ENCODE measurements at places on chromosomes 6 and 20. TPM values are rescaled to one million over a fixed set of nuclear protein-coding genes. Genes with fewer than 3 reads are reported as not detected.

CLPSL2 gene
- total RNA-seq: not detected

PROKR2 gene
- total RNA-seq: not detected

OTOR gene
- not detected for total RNA-seq

HLA-DRB1 gene
- total RNA-seq: not detected

FOXA2 gene
- 1.4 TPM for total RNA-seq

TMEM151B gene
- not detected for total RNA-seq

ECT2L gene
- total RNA-seq: not detected

DZANK1 gene
- total RNA-seq: 3.0 TPM

DNA sequence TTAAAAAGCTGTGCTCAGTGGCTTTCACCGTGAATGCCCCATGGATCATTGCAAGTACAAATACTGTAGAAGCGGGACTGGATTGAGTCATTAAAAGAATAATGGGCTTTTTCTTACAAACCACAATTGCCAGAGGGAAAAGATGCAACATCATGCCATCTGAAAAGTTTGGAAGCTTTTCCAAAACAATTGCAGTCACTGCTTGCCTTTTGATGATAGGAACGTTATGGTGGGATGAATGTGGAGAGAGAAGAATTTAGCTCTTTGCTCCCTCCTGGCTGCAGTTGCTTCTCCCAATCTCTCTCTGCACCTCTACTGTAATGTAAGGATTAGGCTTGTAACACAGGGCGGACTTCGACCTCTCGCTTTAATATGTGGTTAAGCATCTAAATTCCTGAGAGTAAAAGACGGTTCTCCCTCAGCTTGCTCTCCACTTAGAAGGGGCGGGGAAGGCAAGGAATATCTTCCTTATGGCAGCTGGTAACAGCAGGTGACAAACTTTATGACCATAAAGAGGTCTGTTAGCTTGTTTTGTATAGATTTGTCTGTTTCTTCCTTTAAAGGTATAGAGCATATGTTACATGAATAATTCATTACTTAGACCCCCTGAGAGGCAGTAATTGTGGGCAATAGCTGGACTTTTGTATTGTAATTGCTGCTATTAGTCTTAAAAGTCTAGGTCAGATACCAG is 376.1 kb downstream of the UTRN start:
- no peak for DNase-seq
- peaks cover 13% of the 10 kb centered on the region for H3K4me1 ChIP-seq
- H3K27me3 ChIP-seq: no peaks in the 10 kb centered on the region
- no peaks in the 10 kb centered on the region for H3K36me3 ChIP-seq
- no peak overlapping the region for H3K4me3 ChIP-seq

DNA sequence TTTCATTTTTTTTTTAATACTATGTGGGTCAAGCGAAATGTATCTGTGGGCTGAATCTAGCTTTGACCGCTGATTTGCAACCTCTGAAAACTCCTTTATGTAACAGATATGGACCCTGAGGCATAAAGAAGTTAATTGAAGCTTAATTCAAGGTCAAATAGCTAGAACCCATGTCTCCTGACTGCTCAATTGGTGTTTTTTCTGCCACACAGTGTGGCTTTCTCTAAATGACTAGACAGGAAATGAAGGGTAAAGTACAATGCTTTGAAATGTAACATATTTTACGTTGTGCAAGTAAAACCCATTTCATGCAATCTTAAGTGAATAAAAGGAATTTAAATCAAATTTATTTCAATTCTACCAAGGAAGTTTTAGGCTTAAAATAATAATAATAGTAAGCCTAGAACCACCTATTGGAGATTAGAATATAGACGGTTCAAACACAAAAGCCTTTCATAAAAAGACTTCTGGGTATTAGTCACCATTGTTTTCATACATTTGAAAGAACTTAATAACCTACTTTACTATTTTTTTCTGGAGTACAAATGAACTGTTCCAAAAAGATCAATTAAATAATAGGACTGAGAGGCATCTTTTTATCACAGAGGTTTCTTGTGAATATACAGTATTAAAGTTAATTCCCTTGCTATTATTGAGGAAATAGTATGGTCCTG is 279.8 kb downstream of the EPHA7 start:
- H3K4me1 ChIP-seq: no peaks in the 10 kb centered on the region
- H3K27ac ChIP-seq: no peak overlapping the region
- DNase-seq: no peak
- H3K36me3 ChIP-seq: no peaks in the 10 kb centered on the region
- H3K4me3 ChIP-seq: no peak overlapping the region

DNA sequence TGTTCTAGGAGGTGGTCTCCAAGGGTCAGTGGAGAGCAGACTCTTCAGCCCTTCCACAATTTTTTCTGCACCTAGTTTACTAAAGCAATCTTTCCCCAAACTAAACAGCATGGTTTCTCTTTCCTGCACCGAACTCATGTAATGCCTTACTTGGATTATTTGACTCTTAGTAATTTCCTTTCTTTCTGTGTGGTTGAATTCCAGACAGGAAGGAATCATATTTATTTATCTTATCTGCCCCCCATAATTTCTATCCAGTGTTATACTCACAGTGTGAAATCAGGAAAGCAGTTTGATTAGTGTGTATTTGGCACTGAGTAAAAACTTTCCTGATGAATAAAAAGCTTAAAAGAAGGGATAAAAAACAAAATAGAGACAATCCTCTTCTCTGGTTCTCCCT is 140.3 kb upstream of the STMND1 start:
- H3K27me3 ChIP-seq: no peaks in the 10 kb centered on the region
- no peak overlapping the region for H3K4me3 ChIP-seq
- no peak overlapping the region for H3K27ac ChIP-seq
- H3K4me1 ChIP-seq: peaks cover 5% of the 10 kb centered on the region

GRCh38 chr6:41965429-41966213 is 24.0 kb upstream of the CCND3 start:
- H3K36me3 ChIP-seq: peaks cover 17% of the 10 kb centered on the region
- H3K4me1 ChIP-seq: peaks cover 26% of the 10 kb centered on the region
- H3K27ac ChIP-seq: no peak overlapping the region
- no peak overlapping the region for H3K4me3 ChIP-seq

GRCh38 chr6:692356-692851 is 535 bp downstream of the EXOC2 start:
- H3K4me3 ChIP-seq: peak overlapping the region; percentile 93
- peak overlapping the region; percentile 82 for H3K27ac ChIP-seq
- no peaks in the 10 kb centered on the region for H3K36me3 ChIP-seq
- H3K27me3 ChIP-seq: no peaks in the 10 kb centered on the region
- peak; percentile 54 for DNase-seq

- DNase-seq: no peak
- no peak overlapping the region for H3K27ac ChIP-seq
- no peaks in the 10 kb centered on the region for H3K36me3 ChIP-seq
- peaks cover 61% of the 10 kb centered on the region for H3K27me3 ChIP-seq
Observed at GRCh38 chr20:59456342-59457279, 147.7 kb upstream of the PHACTR3 start.

DNA sequence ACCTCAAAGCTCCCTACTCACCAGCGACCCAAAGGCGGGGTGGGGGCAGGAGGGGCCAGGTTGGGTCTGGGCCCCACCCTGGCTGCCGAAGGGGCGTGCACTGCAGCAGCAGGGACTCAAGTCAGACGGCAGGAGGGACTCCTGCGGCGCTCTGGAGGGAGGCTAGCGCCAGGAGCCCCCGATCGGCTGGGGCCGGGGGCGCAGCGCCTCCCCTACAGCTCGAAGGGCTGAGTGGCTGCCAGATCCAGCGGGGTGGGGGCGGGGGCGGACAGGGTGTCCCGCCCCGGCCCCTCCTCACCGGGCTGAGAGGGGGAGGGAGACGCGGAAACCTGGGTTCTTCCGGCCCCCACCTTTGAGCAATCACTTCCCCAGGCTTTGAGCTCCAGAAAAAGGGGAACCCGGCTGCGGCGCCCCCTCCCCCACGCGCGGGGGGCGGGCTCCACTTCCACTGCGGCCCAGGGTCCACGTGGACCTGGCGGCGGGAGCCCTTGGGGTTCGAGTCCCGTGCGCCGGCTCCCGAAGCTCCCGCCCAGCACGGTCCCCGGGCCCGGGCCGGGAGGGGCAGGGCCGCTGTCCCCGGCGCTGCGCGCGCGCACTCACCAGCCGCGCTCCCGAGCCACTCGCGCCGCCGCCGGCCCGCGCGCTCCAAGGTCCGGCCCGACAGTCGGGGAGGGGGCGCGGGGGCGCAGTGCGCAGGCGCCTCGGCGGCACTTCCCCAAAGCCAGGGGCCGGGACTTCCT is at the start of gene RGS19:
TSS of gene RGS19 (minus strand) at position 246 of the 740 bp plus-strand sequence. CDS start 2,632 bp downstream, outside the sequence.
- no peaks in the 10 kb centered on the region for H3K27me3 ChIP-seq
- peaks cover 6% of the 10 kb centered on the region for H3K36me3 ChIP-seq
- H3K4me3 ChIP-seq: peak within 1 kb of the TSS; percentile 73
- DNase-seq: peak; percentile 47
- H3K27ac ChIP-seq: peak within 1 kb of the TSS; percentile 83

DNA sequence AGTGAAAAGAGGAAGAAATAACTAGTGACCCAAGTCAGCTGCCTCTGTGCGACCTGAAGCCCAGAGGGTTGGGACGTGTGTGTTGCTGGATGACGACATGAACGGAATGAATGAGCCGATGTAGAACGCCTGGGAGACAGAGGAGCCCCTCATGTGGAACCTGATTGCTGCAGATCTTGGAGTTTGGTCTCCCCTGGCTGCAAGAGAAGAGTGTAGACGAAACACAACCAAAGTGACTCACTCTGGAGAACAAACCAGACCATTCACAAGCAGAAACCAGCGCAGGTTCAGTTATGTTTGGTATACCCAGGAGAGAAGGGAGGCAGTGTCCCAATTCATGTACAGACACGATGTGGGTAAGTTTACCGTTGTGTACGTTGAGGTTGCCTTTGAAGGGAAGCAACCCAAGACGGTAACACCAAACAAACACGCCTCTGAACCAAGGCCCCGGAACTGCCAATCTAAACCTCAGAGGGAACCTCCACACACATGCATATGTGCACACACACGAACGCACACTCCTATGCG is 265.9 kb downstream of the BMP7 start:
- H3K36me3 ChIP-seq: no peaks in the 10 kb centered on the region
- DNase-seq: no peak
- no peaks in the 10 kb centered on the region for H3K27me3 ChIP-seq
- no peak overlapping the region for H3K4me3 ChIP-seq

- no peak overlapping the region for H3K4me3 ChIP-seq
- no peaks in the 10 kb centered on the region for H3K36me3 ChIP-seq
- H3K4me1 ChIP-seq: no peaks in the 10 kb centered on the region
Observed at GRCh38 chr6:119060255-119060907, 18.1 kb downstream of the FAM184A start.

DNA sequence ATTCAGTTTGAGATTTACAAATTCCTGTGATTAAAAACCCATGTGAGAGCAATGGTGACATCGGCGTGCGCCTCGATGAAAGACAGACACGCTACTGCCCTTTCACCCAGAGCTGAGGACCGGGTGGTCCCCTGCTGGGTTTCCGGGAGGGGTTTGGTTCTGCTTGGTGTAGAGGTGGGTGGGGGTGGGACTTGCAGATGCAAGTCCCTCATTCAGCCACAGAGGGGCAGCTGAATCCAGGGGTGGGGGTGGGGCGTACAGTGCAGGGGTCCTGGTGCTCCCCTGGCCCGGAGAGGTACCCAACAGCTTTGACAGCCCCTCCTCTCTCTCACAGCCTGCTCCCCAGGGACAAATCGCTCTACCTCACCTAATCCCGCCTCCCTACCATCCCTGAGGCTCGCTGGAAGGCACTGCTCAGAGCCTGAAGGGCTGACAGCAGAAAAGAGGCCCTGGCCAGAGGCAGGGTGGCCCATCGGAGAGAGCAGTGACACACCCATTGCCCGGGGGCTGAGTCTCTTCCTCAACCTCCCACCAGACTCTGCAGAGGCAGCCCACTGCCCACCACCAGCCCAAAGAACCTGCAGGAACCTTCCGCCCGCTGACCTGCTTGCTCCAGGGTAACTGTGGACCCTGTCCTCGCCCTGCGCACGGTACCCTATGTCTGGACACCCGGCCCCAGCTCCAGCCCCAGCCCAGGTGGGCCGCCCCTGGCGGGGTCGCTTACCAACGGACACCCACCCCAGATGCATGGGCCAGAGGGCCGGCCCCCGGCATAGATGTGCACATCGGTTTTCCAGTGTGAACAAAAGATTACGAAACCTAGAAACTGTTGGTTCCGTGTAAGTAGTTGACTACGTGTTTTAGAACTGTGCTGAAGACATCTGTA is 118.4 kb downstream of the JPH2 start:
- H3K36me3 ChIP-seq: no peaks in the 10 kb centered on the region
- no peak overlapping the region for H3K4me3 ChIP-seq
- no peak for DNase-seq
- H3K4me1 ChIP-seq: no peaks in the 10 kb centered on the region
- H3K27me3 ChIP-seq: no peaks in the 10 kb centered on the region
- H3K27ac ChIP-seq: no peak overlapping the region

DNA sequence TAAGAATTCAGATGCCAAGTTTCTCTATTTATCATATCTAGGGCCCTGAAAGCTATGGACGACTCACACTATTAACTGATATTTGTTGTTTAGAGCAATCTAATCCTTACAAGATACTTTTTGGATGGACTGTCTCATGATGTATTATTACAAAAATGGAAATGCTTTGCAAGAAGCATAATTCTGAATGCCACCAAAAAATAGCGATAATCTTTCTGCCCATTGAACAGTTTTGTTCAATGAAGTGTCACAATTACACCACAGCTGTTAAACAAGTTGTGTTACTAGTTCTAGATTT is 460.4 kb upstream of the JARID2 start:
- no peaks in the 10 kb centered on the region for H3K27me3 ChIP-seq
- no peak for DNase-seq
- no peaks in the 10 kb centered on the region for H3K4me1 ChIP-seq
- no peaks in the 10 kb centered on the region for H3K36me3 ChIP-seq
- H3K27ac ChIP-seq: no peak overlapping the region

GRCh38 chr6:37667050-37667814 is 30.5 kb downstream of the MDGA1 start:
- H3K4me3 ChIP-seq: no peak overlapping the region
- no peaks in the 10 kb centered on the region for H3K36me3 ChIP-seq
- H3K4me1 ChIP-seq: no peaks in the 10 kb centered on the region
- no peak for DNase-seq

GRCh38 chr20:49913399-49914047 is 1.8 kb downstream of the SPATA2 start:
- peaks cover 22% of the 10 kb centered on the region for H3K36me3 ChIP-seq
- H3K4me1 ChIP-seq: peaks cover 18% of the 10 kb centered on the region
- H3K27me3 ChIP-seq: no peaks in the 10 kb centered on the region

- DNase-seq: no peak
- peaks cover 31% of the 10 kb centered on the region for H3K36me3 ChIP-seq
- H3K4me1 ChIP-seq: no peaks in the 10 kb centered on the region
- H3K4me3 ChIP-seq: no peak overlapping the region
Observed at GRCh38 chr20:41352106-41352505, 11.5 kb downstream of the LPIN3 start.

DNA sequence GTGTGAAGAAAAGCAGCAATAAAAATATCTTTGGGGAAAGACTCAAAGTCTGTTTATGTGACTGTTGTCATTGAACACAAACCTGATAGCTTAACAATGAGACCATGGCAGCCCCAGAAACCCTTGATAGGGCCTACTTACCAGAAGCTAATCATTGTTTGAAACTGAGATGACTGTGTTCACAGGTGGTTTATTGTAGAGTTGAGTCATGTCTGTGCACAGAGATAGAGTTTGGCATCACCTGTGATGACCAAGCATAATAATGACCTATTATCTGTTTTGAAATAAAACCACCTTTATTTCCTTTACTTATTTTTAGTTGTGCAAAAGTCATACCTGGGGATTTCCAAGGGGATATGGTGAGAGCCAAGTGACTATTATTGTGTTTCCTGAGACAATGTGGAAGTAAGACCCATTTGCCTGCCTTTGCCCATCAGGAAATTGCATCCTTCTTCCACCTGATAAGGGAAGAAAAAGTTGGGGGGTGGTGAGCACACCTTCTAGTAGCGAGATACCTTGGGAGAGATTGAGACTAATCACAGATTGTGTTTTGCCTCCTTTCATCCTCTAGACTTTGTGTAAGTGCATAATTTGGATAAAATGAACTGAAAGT is 456.9 kb upstream of the JAG1 start:
- peak; percentile 19 for DNase-seq
- H3K4me3 ChIP-seq: no peak overlapping the region
- peaks cover 4% of the 10 kb centered on the region for H3K4me1 ChIP-seq
- no peaks in the 10 kb centered on the region for H3K36me3 ChIP-seq
